ENCODE measurements at places on chromosomes 13 and 19.
A peak's percentile ranks its signal among the peaks of the same experiment; 100 is the strongest.

DNA sequence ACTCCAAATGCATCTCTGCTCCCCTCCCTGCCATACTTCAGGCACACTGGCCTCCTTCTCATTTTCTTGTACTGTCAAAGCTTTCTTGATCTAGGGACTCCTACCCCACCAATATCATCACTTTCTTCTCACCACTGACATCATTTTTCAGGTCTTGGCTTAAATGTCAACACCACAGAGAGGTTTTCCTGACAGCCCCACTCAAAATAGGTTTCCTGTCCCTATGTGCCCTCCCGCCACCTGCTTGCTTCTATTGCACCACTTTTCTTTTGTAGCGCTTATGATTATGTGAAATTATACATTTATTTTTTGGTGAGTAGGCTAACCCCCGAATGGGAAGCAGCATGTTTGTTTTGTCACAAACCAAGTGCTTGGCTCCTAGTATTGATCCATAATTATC is 164.6 kb downstream of the NDFIP2 start:
- no peak for DNase-seq

DNA sequence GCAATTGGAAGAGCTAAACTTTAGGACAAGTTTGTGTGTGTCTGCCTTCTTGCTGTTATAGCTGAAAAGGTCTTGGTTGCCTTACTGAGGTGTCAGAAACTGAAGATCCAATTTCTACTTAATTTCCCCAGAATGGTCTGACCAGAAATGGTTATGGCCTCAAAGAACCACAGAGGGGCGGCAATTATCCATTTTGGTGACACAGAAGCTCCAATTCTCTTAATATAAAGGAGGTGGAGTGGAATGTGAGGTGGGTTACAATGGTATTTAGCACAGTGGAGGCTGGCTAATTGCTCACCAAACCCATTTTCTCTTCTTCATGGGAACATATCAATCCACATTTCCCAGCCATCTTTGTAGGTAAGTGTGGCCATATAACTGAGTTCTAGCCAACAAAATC is 1157.2 kb downstream of the OLFM4 start:
- DNase-seq, result no peak

DNA sequence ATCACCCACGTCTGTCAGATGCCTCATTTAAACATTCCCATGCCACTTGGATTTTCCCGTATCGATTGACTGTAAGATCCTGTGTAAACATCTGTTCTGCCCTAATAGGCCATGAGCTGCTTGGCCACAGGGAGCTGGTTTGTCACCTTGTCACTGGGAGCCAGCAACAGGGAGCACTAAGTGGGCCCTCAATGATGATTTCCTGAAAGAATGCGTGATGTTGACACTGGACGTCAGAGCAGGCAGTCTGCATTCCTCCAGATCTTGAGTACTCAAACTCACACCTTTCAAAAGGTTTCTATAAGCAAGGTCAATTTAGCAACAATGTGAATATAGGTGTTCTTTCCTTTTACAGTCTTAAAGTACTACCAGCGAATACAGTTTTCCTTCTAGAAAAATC is 78.8 kb downstream of the TUBGCP3 start:
- DNase-seq, result no peak

- DNase-seq, result no peak
Observed at GRCh38 chr19:53945441-53945840, 17.3 kb upstream of the CACNG8 start.

DNA sequence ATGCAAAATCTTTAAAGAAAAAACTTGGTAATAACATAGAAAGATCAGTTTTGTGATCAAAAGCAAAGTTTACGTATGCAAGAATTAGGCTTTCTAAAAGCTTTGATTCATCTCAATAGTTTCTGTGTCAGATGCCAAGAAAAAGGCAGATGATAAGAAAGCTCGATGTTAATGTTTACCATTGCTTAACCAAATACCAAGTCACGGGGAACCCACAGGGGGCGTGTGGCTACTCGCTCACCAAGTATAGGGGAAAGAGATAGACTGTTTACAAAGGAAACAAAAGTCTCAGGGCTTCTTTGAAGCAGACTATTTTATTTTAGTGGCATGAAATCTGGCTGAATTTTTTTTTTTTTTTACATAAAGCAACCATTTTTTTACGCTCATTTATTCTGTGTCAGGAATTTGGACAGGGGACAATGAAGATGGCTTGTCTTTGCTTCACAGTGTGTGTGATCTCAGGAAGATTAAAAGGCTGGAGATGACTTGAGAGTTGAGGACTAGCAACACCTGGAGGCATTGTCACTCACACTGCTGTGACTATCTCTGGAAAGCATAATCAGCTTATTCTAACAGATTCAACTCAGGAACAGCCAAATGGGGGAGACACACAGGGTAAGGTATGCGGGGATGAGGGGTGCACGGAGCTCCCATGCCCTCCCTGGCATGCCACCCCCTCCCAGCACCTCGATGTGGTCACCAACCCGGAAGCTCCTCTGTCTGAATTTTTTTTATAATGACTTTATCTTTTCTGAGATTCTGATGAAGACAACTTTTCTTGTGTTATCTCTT is 24.9 kb downstream of the RCBTB1 start:
- no peak for DNase-seq

- no peak for DNase-seq
Observed at GRCh38 chr13:110218581-110219201, 88.3 kb downstream of the COL4A1 start.

- DNase-seq, result peak; percentile 29
Observed at GRCh38 chr13:31322026-31322425, 122.3 kb downstream of the B3GLCT start.

- DNase-seq, result no peak
Observed at GRCh38 chr13:113635709-113636108, 22.3 kb downstream of the ATP4B start.

GRCh38 chr13:53254500-53254899 is 225.9 kb downstream of the OLFM4 start:
- DNase-seq, result no peak

- no peak for DNase-seq
Observed at GRCh38 chr19:18045307-18046050, 37.5 kb downstream of the ARRDC2 start.

DNA sequence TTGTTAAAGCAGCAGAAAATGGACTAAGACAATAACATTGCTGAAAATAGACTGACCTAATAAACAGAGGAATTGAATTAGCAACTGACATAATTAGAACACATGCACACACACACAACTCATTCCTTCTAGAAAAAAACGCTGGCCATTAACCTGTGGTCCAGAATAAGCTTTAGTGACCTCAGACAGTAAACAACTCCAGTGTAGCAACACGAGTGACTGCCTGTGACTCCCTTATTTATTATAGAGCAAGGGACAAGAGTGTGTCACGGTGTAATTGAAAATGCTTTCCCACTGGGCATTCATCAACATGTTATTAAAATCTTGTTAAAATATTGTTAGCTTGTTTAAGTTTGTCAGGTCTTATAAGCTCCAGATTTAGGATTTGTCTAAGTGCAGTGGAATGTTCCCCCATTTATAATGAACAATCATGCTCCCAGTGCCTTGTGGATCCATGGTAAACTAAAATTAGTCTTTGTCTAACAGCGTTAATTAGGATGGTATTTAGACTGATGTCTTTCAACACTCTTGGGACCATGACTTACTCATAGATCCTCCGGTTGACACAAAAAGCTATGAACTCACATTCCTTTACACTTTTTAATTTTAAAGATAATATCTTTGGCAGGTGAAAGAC is 111.7 kb upstream of the IRS2 start:
- DNase-seq, result no peak

DNA sequence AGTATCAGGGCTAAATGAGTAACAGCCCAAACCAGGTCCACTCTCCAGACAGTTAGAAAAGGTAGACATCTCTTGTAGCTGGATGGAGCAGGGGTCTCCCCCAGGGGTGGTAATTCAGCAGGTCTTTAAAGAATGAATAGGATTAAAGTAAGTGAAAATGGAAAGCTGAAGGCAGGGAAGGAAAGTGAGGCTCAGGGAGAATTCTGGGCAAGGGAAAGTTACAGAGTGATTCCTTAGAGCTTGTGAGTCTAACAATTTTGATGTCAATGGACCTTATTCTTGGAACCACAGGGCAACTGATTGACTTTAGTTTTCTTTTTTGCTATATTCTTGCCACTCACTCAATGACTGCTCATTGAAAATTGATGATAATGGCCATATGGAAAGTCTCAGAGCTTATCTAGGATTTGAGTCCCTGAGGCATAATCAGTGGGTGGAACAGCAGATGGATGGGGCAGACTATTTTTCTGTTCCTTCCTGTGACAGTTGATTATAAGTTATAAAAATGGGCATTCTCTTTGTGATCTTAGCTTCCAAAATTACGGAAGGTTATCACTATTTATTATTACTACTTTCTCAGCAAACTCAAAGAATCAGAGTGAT is 76.9 kb downstream of the LRCH1 start:
- no peak for DNase-seq

DNA sequence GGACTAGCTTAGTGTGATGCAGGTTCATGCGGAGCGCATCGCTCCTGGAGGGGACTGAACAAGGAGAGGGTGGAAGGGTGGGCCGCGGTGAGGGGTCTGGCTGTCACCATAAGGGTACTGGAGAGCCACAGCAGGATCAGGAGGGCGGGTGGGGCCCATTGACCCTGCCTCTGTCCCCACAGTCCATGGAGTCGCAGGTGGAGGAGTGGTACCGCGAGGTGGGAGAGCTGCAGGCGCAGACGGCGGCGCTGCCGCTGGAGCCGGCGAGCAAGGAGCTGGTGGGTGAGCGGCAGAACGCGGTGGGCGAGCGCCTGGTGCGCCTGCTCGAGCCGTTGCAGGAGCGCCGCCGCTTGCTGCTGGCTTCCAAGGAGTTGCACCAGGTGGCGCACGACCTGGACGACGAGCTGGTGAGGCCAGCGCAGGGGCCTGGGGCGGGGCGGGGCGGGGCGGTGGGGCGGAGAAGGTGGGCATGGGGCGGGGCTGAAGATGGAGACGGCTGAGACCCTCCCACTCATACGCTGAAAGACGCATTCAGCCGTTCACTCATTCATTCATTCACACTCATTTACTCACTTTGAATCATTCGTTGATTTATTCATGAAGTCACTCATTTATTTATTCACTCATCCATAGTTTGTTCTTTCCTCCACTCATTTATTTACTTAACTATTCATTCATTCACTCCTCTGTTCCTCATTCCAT is 27.5 kb upstream of the SHKBP1 start:
- DNase-seq, result peak; percentile 38

DNA sequence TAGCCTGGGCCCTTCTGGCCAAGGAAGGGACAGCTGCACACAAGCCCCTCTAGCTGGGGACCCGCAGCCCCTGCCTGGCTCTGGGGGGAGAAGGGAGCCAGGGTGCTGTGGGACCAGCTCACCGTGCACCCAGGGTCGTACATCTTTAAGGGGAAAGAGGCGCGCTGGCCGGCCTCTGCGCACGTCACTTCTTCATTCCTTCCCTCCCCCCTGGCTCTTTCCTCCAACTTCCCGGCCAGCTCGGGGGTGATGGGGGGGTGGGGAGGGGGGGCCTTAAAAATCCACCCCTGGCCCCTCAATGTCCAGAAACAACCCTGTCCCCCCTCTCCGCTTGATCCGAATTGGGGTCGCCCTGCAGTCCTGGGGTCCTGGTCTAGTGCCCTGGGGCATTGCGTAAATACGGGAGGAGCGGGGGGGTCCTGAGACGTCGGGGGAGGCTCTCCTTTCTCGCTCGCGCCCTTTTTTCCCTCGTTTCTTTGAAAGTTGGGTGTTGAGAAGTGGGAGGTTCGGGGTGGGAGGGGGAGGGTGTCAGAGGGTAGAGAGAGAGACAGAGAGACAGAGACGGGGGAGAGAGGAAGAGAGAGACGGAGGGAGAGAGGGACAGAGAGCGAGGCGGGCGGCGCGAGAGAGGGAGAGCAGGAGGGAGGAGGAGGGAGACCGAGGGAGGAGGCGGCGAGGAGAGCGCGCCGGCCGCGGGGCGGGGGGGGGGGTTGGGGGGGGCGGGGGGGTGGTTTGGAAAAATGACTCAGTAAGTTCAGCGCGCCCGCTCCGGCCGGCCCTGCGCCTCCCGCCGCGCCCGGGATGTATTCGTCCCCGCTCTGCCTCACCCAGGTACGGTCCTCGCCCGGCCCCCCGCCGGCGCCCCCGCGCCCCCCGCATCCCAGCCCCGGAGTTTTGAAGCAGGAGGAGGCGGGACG is at the start of gene NFIC:
TSS of gene NFIC (plus strand) at position 748 of the 917 bp plus-strand sequence. CDS start at position 802, 54 bp downstream.
- peak; percentile 88 for DNase-seq

DNA sequence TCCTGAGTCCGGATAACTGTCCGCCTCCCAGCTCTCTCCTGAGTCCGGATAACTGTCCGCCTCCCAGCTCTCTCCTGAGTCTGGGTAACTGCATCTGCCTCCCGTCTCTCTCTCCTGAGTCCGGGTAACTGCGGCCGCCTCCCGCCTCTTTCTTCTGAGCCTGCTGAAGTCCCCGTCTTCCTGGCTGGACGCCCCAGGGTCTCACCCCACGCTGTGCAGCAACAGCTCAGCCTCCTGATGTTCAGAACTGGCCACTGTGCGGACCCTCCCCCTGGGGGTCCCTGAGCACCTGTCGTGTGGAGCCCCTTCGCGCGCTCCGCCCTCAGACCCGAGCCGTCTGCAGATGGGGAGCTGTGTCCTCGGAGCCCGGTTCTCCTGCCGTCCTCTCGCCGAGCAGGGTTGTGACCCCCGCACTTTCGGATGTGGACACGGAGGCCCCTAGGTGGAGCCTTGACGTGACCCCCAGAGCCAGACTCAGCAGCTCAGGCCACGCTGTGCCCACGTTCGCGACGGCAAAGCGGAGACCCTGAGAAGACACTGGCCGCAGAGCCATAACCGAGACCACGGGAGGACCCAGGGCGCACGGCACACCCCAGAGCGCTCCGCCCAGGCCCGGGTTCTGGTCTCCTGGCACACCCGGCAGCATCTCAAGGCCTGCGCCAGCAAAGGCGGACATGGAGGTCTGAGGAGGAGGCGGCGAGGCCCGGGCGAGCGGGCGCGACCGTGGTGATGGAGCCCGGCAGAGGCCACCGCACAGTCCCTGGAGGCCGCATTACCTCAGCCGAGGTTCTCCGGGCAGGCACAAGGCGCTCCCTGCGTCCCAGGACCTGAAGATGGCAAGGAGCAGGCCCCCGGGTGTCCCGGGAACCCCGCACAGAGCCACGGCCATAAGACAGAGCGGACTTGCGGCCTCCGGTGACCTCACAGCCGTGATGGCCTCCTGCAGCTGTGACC is 15.9 kb downstream of the SBNO2 start:
- no peak for DNase-seq

DNA sequence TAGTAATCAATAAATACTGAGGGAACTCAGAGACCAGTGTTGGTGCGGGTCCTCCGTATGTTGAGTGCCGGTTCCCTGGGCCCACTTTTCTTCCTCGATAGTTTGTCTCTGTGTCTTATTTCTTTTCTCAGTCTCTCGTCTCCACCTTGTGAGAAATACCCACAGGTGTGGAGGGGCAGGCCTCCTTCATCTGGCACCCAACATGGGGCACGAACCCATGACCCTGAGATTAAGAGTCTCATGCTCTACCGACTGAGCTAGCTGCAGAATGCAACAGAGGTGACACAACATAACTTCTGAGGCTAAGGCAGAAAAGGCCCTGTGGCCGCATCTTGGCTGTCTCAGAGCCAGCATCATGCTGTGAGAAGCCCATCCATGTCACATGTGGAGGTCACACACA is 5.3 kb upstream of the ZNF613 start:
- no peak for DNase-seq

- peak; percentile 2 for DNase-seq
Observed at GRCh38 chr19:51158474-51159129, 16.5 kb downstream of the SIGLEC7 start.
